B cell (primary cell): ENCODE measurements at places on chromosomes 7 and 10.

DNA sequence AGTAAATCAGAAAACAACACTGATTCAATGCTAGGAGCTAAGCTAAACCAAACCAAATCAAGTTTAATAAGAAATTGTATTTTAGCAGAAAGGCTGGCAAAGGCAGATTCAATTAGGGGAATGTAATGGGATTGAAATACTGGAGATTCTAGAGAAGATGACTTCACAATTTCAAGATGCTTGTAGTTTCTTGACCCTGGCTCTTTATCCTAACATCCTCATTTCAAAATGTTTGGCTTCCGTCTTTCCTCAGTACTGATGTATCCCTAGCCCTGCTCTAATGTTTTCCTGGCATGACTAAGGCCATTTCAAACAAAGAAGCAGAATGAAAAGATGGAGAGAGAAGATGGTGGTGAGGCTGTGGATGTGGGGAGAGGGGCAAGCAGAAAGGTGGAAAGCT is 2.7 kb upstream of the JCAD start:
- H3K27me3 ChIP-seq: peaks cover 45% of the 10 kb centered on the region
- no peaks in the 10 kb centered on the region for H3K36me3 ChIP-seq
- H3K4me1 ChIP-seq: peaks cover 12% of the 10 kb centered on the region
- no peak for DNase-seq

DNA sequence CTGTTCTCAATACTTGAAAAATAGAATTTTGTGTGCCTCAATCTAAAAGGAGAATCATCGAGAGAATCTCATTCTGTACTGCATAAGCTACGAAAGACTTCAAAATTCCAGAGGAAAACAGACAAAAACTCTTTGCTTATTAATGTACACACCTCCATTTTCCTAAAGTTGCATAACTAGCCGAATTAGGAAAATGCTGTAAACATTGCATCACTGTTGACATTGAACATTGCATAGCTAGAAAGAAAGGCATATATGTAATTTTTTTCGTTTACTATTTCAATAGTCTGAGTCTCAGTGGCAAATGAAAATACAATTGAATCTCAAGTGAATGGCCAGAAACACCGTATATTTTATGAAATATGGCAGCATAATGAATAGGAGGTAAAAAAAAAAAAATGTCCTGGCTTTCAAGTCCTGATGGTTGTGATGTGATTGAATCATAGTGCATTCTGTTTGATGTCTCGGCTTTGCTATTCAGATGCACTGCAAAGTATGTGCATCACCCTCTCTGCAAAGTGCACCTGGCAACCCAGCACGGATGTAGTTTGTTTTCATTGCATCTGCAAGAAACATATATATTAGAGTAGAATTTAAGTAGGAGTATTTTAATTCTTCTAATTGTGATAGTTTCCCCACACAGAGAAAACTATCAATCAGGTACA is 196.7 kb downstream of the VTI1A start:
- no peak overlapping the region for H3K27ac ChIP-seq
- no peak for DNase-seq
- no peak overlapping the region for H3K4me3 ChIP-seq
- H3K36me3 ChIP-seq: no peaks in the 10 kb centered on the region

GRCh38 chr10:126160571-126160970 is 227.7 kb downstream of the ADAM12 start:
- no peak overlapping the region for H3K4me3 ChIP-seq
- H3K36me3 ChIP-seq: no peaks in the 10 kb centered on the region
- H3K27ac ChIP-seq: no peak overlapping the region
- DNase-seq: no peak
- no peaks in the 10 kb centered on the region for H3K27me3 ChIP-seq

DNA sequence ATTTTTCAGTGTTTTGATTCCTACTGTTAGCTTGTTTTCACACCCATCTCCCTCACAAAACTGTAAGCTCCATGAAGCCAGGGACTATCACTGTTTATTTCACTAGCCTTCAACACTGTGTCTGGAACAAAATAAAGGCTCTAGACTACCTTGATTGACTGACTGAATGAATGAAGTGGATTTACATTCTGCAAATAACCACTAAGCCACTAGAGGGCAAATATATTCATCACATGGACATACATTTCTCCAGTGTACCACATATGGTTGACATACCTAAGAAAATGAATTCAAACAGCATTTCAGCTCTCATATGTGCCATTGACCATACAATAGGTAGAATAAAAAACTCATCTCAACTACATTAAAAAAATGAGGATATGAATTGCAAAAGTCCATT is 185.9 kb downstream of the RAB11FIP2 start:
- no peaks in the 10 kb centered on the region for H3K4me1 ChIP-seq
- no peaks in the 10 kb centered on the region for H3K27me3 ChIP-seq
- H3K27ac ChIP-seq: no peak overlapping the region
- no peaks in the 10 kb centered on the region for H3K36me3 ChIP-seq
- DNase-seq: no peak
- H3K4me3 ChIP-seq: no peak overlapping the region

DNA sequence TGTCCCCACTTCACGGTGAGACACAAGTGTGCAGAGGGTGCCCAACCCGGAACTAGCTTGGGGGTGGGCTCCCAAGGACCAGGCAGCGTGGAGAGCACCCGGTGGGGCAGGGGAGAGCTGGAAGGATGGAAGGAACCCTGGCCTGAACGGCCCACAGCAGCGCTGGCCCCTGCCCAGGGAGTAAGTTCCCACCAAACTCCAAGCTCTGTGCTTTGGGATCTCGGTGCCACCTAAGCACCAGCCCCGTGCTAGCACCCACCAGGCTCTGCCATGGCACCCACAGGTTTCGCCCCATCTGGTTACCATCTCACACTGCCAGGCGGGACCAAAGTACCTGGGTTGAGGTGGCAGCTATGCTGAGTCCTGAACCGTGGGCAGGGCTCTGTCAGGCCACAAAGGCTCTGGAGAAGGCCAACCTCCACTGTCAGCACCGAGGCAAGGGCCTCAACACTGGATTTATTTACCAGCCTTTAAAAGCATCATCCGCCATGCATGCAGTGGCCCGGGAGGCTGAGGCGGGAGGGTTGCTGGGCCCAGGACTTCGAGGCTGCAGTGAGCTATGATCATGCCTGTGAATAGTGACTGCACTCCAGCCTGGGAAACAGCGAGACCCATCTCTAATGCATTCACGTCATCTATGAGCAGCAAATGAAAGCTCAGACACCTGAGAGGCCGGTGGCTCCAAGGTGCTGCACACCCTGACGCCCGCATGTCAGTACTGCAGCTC is 16.0 kb downstream of the GPER1 start:
- no peak overlapping the region for H3K4me3 ChIP-seq
- no peak overlapping the region for H3K27ac ChIP-seq
- no peaks in the 10 kb centered on the region for H3K36me3 ChIP-seq
- peaks cover 31% of the 10 kb centered on the region for H3K4me1 ChIP-seq
- no peaks in the 10 kb centered on the region for H3K27me3 ChIP-seq

GRCh38 chr7:6197801-6198551 is 74.4 kb downstream of the CYTH3 start:
- no peaks in the 10 kb centered on the region for H3K36me3 ChIP-seq
- H3K27me3 ChIP-seq: no peaks in the 10 kb centered on the region
- no peak for DNase-seq

GRCh38 chr7:128783143-128783861 is 7.7 kb upstream of the OPN1SW start:
- H3K27ac ChIP-seq: no peak overlapping the region
- DNase-seq: no peak
- no peak overlapping the region for H3K4me3 ChIP-seq

DNA sequence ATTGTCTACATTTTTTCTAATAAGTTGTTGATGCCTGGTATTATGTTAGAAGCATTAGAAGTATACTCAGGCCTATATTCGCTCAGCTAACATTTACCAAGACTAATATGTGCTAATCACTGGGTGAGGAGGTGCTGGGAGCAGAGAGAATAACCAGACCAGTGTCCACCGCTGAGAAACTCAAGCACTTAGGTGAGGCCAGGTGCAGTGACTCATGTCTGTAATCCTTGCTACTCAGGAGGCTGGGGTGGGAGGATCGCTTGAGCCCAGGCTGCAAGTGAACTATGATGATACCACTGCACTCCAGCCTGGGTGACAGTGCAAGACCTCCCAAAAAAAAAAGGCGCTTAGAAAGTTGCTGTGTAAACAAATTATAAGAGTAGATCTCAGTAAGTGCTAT is 182.2 kb upstream of the AOAH start:
- H3K27ac ChIP-seq: no peak overlapping the region
- DNase-seq: no peak
- H3K4me1 ChIP-seq: no peaks in the 10 kb centered on the region

DNA sequence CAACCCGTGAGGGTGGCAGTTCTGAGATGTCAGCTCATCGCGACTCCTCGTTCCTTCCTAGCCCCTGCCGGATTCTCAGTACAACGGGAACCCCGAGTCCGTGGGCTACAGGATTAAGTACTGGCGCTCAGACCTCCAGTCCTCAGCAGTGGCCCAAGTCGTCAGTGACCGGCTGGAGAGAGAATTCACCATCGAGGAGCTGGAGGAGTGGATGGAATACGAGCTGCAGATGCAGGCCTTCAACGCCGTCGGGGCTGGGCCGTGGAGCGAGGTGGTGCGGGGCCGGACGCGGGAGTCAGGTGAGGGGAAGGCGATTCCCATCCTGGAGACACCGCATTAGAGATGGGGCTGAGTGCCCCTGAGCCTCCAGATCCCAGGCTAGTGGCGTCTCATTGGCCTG is 568.1 kb upstream of the FOXK1 start:
- H3K36me3 ChIP-seq: no peaks in the 10 kb centered on the region
- H3K27me3 ChIP-seq: no peaks in the 10 kb centered on the region
- no peaks in the 10 kb centered on the region for H3K4me1 ChIP-seq

DNA sequence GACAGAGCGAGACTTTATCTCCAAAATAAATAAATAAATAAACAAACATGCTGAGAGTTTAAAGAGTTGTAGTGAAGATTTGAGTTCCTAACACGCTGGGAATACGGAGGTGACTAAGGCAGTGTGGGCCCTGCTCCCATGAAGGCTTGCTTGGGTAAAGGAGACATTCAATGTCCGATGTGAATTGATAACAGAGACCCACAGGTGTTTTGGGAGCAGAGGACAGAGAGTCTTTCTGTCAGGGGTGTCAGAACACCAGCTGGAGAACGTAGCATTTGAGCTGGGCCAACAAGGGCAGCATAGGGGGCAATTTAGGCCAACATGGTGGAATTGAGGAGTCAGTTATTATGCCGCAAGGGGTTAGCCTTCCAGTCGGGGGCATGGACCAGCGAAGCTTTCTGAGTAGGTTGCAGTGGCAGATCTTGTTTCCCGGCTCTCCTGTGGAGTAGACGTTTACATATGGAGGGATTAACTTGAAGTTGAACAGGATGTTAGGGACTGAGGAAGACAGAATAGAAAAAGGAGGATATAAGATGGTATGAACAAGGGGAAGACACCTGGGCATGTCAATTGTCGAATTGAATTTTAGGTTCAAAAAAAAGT is 5.6 kb downstream of the PROSER2 start:
- no peaks in the 10 kb centered on the region for H3K36me3 ChIP-seq
- peaks cover 1% of the 10 kb centered on the region for H3K27me3 ChIP-seq
- no peak overlapping the region for H3K4me3 ChIP-seq
- H3K4me1 ChIP-seq: peaks cover 1% of the 10 kb centered on the region
- H3K27ac ChIP-seq: no peak overlapping the region
- no peak for DNase-seq

DNA sequence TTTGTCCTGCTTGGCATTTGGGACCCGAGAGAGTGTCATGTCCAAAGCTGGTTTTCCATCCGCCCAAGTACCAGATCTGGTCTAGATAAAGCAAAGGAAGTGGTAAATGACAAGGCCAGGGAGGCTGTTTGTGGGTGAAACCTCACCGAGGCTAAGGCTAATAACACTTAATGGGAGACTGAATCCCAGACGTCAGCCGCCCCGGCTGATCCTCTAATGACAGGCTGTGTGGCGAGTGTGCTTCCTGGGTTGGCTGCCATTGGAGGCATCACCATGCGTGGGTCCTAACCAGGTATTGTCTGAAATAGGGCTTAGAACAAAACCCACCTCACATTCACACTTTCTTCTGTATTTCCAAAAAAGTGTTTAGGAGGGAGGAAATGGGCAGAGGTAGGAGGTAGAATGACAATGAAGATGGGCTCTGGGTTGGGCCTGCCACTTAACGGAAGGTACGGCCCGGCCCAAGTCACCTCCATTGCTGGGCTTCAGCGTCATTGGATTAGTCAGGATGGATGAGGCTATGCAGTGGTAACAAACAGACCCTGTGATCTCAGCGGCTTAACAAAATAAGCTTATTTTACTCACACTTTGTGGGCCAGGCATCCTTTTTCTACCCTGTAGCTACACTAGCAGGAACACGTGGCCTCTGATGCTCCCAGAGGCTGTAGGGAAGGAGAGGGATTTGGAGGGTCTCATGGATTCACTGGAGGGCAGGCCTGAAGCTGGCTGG is 59.7 kb downstream of the PROSER2 start:
- no peaks in the 10 kb centered on the region for H3K27me3 ChIP-seq
- H3K4me1 ChIP-seq: no peaks in the 10 kb centered on the region
- no peaks in the 10 kb centered on the region for H3K36me3 ChIP-seq
- no peak for DNase-seq
- H3K27ac ChIP-seq: no peak overlapping the region

- H3K36me3 ChIP-seq: no peaks in the 10 kb centered on the region
- DNase-seq: no peak
- H3K27ac ChIP-seq: no peak overlapping the region
- no peaks in the 10 kb centered on the region for H3K27me3 ChIP-seq
- H3K4me1 ChIP-seq: no peaks in the 10 kb centered on the region
Observed at GRCh38 chr7:116969371-116969902, 16.1 kb downstream of the ST7 start.

- no peak overlapping the region for H3K27ac ChIP-seq
- H3K4me3 ChIP-seq: no peak overlapping the region
- no peak for DNase-seq
- H3K4me1 ChIP-seq: no peaks in the 10 kb centered on the region
- H3K27me3 ChIP-seq: no peaks in the 10 kb centered on the region
Observed at GRCh38 chr7:146375170-146375569, 258.6 kb downstream of the CNTNAP2 start.

GRCh38 chr7:91266067-91266688 is 1.9 kb downstream of the FZD1 start:
- no peak overlapping the region for H3K4me3 ChIP-seq

DNA sequence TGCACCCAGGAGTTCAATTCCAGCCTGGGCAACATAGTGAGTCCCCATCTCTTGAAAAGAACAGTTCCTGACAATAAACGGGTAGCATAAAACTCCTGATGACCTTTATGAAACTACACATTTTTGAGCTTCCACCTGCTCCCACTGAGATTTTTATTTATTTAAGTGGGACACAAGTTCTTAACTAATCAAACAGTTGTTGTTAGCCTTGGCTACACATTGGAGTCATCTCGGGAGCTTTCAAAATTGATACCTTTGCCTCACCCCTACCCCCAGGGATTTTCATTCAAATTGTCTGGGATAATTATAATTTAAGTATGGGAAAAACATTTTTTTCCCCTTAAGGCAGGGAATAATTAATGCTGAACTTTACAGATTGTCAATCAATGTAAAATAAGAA is 39.3 kb downstream of the MALSU1 start:
- H3K4me1 ChIP-seq: no peaks in the 10 kb centered on the region
- peaks cover 4% of the 10 kb centered on the region for H3K36me3 ChIP-seq
- H3K27me3 ChIP-seq: no peaks in the 10 kb centered on the region
- H3K27ac ChIP-seq: no peak overlapping the region

GRCh38 chr7:20287317-20287716 is 43.4 kb upstream of the ITGB8 start:
- no peaks in the 10 kb centered on the region for H3K36me3 ChIP-seq
- DNase-seq: no peak
- no peak overlapping the region for H3K27ac ChIP-seq

GRCh38 chr7:55561690-55562089 is 10.6 kb downstream of the VOPP1 start:
- H3K4me3 ChIP-seq: no peak overlapping the region
- peak; percentile 52 for DNase-seq
- H3K27ac ChIP-seq: peak overlapping the region; percentile 53
- no peaks in the 10 kb centered on the region for H3K36me3 ChIP-seq
- no peaks in the 10 kb centered on the region for H3K27me3 ChIP-seq
